ENCODE measurements at places on chromosomes 5 and 9.

- no peak for DNase-seq
Measured at GRCh38 chr5:119323601-119324000, 32.2 kb upstream of the TNFAIP8 start.

DNA sequence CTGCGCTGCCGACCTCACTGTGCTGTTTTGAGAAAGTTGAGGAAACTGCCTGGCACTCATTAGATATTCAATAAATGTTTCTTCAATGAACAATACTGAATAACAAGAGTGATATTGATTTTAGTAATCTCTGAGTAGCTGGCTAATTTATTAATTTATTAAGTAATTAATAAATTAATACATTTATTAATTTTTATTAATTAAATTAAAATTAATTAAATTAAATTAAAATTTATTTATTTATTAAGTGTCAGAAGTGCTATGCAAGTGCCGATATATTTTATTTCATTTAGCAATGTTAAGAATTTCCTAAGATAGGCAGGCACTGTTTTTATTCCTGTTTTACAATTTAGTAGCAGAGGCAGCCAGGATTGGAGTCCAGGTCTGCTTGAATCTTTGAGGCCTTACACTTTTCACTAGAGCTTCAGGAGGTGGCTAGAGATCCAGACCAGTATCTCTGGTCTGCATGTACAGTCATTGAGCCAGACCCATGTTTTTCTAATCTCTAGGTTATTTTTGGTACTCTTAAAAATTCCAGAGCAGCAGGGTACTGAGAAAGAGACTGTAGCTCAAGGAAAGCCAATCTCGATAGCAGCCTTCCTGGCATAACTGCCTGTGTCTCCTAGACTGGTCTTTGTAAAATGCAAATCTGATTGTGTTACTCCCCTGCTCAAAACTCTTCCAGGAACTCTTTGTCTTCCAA lies 109.2 kb downstream of the ARHGEF28 start:
- no peak for DNase-seq

DNA sequence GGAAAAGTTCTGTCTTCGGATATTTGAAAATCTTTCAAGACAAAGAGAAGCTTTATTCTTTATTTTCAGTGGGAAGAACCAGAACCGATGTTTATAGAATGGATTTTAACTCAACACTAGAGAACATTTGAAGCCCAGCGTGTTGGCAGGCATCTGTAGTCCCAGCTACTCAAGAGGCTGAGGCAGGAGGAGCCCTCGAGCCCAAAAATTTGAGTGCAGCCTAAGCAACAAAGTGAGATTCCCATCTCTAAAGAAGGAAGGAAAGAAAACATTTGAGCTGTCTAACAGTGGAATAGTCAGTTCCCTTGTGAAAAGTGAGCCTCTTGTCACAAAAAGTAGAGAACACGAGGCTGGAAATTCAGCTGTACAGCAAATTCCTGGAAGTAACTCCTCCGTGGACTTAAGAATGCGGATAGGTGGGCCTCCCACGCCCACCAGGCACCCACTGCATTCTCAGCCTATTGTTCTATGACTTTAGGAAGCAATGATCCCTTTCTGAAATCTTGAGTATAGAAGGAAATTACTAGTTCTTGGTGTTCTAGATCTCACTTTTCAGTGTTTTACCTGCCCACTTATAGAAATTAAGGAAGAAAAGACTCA lies 2.3 kb upstream of the PTPDC1 start:
- no peak for DNase-seq

DNA sequence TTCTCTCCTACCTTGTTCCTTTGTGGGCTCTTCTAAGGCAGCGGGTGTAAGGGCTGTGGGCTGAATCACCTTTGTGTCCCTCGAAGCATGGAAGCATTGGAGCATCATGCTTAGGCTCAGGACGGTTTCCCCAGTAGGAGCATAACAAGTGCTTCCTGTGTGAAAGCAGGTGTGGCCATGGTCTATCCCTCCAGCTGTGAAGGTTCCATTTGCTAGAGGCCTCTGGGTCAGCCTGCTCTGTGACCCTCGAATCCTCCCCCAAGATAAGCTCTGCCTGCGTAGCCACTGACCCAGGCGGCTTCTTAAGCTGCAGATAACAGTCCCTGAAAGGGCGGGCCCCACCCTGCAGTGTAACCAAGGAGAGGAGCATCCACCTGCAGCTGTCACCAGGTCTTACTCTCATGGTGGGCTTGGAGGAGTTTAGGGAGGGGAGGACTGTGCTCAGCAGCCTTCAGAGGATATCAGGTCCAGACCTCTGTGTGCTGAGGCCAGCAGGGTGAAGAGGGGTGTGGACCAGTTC lies 8.4 kb upstream of the NDST1 start:
- no peak for DNase-seq

DNA sequence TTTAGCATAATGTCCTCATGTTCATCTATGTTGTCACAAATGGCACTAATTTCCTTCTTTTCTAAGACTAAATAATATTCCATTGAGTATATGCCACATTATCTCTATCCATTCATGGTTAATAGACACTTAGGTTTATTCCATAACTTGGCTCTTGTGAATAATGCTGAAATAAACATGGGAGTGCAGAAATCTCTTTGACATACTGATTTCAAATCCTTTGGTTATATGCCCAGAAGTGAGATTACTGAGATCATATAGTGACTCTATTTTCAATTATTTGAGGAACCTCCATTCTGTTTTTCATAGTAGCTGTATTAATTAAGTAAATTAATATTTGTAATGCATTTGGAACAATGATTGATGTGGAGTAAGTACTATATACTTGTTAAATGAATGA lies 13.0 kb downstream of the SMIM3 start:
- no peak for DNase-seq

GRCh38 chr5:104764197-104764596 lies 1201.6 kb upstream of the NUDT12 start:
- DNase-seq = no peak

- no peak for DNase-seq
Measured at GRCh38 chr5:128202320-128202719, 118.8 kb downstream of the SLC12A2 start.

DNA sequence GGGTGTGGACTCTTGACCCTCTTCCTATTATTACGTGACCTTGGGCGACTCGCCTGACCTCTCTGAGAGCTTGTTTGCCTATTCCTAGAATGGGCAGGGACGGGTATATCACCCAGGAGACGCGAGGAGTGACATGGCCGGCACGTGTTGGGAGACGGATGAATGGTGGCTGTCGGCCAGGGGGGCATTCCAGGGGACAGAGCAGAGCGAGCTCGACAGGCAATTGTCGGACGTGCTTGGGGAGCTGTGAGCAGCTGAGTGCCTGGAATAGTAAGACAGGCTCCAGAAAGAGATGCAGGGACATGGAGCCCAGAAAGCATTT lies 29.3 kb upstream of the UNC5A start:
- no peak for DNase-seq

- no peak for DNase-seq
Measured at GRCh38 chr9:97771641-97772040, 74.5 kb upstream of the XPA start.

- DNase-seq = peak; percentile 43
Measured at GRCh38 chr5:139446956-139447779, 7.8 kb upstream of the DNAJC18 start.

DNA sequence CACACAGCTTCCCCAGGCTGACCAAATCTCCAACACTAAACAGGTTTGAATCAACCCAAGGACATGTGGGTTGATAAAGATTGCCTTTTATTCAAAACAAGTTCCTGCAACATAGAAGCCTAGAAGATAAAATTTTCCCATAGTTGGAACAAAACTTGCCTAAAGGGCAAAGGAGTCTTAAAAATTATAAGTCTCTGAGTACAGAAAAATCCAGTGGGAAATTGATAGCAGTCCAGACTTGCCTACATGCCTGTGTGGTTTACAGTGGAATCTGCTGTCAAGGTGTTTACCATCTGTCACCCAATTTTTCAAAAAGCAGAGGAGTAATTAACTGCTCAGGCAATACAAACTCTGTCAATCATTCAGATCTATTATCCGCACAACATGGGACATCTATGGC lies 168.2 kb downstream of the PPP2R2B start:
- no peak for DNase-seq

DNA sequence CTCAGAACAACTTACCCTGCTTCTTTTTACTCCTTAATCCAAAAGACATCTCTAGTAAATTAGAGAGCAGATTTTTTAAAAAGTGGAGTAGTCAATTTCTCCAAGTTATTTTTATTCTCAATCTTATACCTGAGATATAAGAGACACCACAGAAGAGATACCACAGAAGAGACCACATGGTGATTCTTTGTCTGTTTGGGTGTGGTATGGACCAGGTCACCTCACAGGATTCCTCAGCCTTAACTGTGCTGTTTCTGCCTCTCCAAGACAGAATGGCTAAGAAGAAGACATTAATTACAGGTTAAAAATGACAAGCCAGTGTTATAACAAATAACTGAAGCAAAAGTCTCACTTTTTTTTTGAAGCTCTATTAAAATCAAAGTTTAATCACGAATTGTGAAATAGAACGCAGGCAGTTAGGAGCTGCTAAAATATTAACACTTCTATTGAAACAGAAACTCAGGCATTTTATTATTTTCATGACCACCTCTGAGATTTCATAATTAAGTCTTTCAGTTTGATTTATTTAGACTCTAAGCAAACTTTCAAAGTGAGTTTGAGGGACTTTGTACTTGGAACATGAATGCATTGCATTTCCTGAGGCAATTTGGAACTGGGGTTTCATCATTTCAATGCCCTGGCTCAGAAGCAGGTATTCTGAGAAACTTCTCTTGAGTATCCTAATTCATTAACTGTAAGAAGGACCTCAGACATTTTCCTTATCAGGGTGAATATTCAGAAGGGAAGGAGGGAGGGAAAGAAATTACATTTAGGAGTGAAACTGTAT lies 280.7 kb downstream of the KCTD16 start:
- no peak for DNase-seq

GRCh38 chr5:177443144-177443983 lies 3.2 kb upstream of the PRR7 start:
- no peak for DNase-seq

DNA sequence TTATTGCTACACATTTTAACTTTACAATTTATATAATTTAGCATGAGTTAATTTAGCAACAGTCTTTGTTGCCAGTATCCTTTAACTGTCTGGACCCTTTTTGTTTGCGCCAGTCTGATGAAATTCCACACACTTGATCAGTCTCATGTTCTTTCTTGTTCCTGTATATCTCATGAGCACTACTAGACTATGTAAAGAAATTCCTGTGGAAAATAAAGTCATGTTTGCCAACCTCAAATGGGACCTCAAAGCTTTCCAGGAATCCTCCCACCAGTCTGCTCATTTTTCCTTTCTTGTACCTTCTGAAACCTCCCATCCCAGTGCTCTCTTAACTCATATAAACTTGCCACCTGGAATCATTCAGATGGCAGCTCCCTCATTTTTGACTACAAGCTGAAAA lies 8.0 kb downstream of the DMXL1 start:
- no peak for DNase-seq

- DNase-seq = peak; percentile 80
Measured at GRCh38 chr9:92097997-92098482, 17.2 kb downstream of the SPTLC1 start.

Data from GM12864 (cell line).